ENCODE measurements at places on chromosomes 2 and 18. TPM values are rescaled to one million over a fixed set of nuclear protein-coding genes. Genes with fewer than 3 reads are reported as not detected.

GRCh38 chr2:95261602-95262001, 12.6 kb upstream of the PROM2 start:
- no peak for DNase-seq

DNA sequence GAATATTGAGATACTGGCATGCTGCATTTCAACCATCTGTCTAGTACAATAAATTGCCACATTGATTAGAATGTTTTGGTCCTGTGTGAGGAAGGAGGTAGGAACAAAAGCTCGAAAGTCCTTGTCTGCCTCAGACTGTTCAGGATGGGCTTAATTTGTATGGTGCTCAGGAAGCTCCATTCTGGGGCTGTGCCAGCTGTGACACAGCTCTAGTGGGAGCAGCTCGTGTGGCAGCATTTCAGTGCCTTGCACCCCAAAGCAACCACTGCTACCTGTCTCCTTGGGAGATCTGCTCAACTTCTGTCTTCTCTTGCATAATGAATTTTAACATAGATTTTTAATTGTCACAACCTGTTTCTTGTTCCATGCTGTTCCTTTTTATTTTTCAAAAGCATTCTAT, 144.4 kb upstream of the THUMPD2 start:
- DNase-seq: no peak

DNA sequence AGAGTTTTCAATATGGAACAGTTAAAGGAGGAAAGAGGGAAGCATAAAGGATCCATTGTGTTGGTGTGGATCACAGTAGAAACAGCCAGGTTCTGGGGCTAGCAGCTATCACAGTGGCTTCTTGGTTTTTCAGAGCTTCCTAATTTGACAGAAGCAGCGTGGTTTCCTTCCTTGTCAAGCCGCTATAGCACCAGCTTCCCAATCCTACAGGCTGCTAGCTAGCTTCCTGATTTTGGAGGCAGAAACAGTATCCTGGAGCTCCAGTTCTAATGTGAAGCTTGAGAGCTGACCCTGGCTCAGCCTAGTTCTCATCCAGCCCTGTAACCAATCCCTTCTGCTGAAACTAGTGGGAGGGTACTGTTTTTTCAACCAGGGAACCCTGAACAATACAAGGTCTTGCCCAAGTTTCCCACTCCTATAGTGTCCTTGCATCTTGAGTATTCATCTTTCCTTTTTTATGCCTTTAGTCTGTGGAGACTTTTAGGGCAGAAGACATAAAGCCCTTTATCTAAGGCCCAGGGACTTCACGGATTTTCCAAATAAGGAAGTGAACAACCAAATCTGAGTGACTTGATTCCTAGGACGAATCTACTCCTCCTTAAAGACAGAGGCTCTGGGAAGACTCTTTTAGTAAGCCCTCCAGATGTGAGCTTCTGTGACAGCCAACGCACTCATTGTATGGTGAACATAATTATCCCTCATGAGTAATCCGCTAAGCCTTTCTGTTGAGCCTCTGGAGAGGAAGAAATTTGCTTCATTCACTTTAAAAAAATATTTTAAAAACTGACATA, 33.8 kb downstream of the CCDC93 start:
- no peak for DNase-seq

DNA sequence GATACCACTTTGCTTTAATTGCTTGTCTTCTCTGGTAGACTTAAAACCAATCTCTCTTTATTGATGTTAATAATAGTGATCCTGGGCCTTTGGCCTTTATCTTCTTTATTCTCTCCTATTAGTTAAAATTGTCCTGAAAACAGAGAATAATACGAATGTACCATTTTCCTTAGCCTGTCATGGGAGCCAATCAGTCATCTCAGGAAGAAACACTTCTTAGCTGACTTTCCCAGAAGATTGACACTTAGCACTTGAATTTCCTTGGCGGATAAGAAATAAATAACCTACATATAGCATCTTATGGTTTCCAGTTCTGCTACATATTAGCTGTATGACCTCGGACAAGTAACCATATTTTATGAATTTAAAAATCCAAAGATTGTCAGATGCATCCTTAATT, 338.4 kb upstream of the SLC14A2 start:
- no peak for DNase-seq

- no peak for DNase-seq
Observed at GRCh38 chr2:119219873-119220272, 3.8 kb upstream of the STEAP3 start.

DNA sequence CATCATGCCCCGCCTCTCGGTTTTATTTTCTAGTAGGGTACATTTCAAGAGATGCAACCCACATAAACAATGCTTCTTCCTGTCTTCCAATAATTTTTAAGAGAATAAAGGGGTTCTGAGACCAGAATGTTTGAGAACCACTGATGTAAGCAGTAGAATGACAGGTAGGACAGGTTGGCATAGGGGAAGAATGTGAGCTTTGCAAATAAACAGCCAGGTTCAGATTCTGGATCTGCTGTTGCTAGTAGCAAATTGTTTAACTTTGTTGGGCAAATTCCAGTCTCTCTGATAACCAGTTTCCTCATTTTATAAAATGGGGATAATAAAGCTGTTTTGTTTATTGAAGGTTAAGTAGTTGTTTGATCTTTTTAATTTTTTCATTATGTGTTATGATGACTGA, 32.8 kb downstream of the SOCS6 start:
- no peak for DNase-seq

GRCh38 chr2:128409326-128410034, 90.8 kb upstream of the HS6ST1 start:
- DNase-seq: no peak

GRCh38 chr2:238850091-238850490, 2.2 kb downstream of the TWIST2 start:
- no peak for DNase-seq

DNA sequence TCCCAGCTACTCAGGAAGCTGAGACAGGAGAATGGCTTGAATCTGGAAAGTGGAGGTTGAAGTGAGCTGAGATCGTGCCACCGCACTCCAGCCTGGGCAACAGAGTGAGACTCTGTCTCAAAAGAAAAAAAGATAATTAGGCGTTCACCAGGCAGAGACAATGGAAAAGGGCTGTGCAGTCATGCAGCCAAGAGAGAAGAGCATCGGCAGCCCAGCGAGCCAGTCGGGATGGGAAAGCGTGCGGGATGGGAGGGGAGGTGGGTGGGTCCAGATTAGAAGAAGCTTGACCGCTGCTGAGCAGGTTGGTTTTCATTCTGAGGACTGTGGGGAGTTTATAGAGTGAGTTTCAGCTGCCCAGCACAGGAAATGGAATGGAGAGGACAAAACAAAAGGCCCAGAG, 15.0 kb upstream of the CYS1 start:
- DNase-seq: no peak

GRCh38 chr2:68784915-68785314, 50.3 kb downstream of the ARHGAP25 start:
- no peak for DNase-seq

DNA sequence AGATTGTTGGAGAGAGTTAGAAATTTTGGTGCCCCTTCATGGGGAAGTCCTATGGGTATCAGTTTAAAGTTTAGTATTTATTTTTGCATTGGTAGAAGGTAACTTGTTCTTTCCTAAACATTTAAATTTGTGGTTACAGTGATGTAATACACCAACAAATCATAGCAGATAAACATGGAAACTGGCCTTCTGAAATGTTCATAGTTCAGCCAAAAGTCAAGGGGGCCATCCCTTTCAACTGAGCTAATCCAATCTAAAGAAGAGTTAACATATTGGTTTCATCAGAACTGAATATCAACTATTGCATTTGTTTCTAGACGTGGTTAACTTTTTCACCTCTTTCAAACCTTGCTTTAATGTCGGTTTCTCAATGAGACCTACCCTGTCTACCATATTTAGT, 46.3 kb downstream of the PPP1R1C start:
- DNase-seq: no peak

- peak; percentile 40 for DNase-seq
Observed at GRCh38 chr2:96977631-96978195, 8.7 kb downstream of the FAM178B start.

DNA sequence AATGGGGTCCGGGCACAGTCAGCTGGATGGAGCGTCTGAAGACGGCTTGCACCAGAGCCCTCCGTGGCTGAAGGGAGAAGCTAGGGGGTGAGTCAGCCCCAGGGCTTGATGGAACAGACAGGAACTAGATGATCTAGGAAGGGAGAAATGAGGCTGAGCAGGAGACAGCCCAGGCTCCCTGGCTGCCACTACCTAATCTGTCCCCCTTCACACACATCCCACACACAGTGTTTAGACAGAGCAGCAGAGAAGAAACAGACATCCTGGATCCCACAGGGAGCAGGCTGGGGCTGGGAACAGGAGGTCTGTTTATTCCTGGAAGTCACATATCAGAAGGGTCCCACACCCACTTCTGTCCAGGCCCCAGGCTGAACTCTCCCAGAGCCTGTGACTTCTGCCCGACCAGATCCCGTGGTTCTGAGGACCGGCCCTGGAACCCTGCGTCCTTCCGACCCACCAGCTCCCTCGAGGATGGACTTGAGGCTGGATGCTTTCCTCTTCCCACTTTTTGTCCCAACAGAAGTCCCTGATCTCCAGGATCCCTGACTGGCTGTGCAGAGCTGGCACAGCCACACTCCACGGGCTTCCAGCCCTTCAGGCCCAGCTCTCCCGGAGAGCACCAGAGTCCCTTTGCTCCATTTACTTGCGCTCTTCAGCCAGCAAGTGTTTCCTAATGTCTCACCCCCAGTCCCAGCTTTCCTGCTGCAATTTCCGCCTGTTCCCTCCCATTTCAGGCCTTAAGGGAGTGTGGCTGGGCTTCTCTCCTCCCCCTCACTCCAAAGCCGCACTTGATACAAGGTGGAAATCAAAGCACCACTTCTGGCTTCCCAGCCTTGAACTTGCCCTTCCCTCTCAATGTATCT, 1.5 kb upstream of the GPBAR1 start:
- DNase-seq: no peak

GRCh38 chr2:190679813-190680591, 31.1 kb downstream of the NAB1 start:
- DNase-seq: peak; percentile 57

- no peak for DNase-seq
Observed at GRCh38 chr2:233174137-233174536, 77.3 kb upstream of the ATG16L1 start.

PRSS56 gene
- total RNA-seq: 52.4 TPM

TGFA gene
- total RNA-seq: 1.4 TPM

UGT1A10 gene
- not detected for total RNA-seq

ZBTB7C gene
- total RNA-seq: 0.45 TPM

All from neural crest cell (in vitro differentiated cells).